ENCODE measurements at places on chromosomes 1 and 21.

DNA sequence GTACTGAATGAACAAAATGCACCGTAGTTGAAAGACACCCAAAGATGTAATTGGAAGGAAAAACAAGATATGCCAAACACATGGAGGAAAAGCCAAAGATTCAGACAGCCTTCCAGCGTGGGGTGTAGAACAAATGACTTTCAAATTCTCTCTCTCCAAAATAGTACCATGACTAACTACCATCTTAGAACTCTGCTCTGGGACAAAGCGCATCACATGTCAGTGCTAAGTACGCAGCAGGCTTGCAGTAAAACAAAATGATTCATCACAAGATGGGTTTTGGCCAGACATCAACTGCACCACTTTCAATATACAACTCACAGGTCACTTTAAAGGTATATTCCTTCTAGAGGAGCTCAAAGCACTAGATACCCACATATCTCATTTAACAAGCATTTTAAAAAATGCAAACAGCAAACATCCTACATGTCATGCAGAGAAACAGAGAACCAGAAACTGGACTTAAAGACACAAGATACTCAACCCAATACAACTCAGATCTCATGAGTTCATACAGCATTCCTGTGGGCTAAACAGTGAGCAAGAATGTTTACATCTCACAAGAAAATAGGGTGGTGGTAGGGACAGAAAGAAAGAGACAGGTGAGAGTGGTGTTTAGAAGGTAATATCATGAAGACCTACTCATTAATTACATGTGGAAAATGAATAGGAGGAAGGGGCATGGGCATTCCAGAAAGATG lies 75.7 kb downstream of the BCAR3 start:
- no peak for DNase-seq

DNA sequence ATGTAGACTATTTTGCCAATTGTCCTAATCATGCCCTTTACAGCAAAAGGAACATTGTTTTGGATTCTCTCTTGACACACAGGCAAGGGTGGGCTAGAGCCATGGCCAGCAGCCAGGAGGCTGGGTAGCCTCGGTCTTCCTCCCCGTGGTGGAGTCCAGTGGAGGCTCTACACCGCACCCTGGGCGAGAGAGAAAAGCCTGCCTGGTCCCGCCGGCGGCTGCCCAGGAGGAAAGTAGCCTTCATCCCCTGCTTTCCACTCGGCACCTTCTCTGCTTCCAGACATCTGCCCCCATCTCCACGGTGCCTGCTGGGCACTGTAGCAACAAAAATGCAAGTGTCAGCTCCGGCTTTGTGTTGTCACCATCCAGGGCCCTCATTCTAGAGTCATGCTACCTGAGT lies 21.6 kb downstream of the PROK1 start:
- DNase-seq = no peak

DNA sequence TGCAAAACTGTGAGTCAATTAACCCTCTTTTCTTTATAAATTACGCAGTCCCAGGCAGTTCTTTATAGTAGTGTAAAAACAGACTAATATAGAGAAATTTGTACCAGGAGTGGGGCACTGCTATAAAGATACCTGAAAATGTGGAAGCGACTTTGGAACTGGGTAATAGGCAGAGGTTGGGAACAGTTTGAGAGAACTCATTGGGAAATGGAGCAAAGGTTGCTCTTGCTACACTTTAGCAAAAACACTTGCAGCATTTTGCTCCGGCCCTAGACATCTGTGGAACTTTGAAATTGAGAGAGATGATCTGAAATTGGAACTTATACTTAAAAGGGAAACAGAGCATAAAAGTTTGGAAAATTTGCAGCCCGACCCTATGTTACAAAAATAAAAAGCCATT lies 810.9 kb downstream of the LTN1 start:
- DNase-seq = no peak

GRCh38 chr1:3834701-3835100 lies 22.3 kb downstream of the CEP104 start:
- no peak for DNase-seq

DNA sequence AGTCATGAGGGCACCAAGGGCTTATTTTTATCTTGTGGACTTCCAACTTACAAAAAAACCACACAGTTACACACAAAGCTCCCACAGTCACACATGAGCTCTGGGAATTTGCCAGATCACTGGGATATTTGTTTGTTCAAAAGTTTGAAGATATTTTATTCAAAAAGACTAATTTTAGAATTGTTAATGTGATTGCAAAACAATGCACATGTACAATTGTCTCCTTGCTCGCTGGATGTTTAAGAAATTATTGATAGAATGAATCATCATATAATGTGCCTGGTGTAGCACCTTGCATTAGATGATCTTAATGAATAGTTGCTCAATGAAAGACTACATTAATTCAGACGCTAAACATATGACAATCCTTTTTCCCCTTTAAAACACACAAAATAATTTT lies 570.3 kb downstream of the LMO4 start:
- no peak for DNase-seq

GRCh38 chr21:36205962-36206361 lies 49.3 kb downstream of the DOP1B start:
- no peak for DNase-seq

GRCh38 chr1:93969887-93970286 lies 60.7 kb upstream of the GCLM start:
- DNase-seq = no peak

DNA sequence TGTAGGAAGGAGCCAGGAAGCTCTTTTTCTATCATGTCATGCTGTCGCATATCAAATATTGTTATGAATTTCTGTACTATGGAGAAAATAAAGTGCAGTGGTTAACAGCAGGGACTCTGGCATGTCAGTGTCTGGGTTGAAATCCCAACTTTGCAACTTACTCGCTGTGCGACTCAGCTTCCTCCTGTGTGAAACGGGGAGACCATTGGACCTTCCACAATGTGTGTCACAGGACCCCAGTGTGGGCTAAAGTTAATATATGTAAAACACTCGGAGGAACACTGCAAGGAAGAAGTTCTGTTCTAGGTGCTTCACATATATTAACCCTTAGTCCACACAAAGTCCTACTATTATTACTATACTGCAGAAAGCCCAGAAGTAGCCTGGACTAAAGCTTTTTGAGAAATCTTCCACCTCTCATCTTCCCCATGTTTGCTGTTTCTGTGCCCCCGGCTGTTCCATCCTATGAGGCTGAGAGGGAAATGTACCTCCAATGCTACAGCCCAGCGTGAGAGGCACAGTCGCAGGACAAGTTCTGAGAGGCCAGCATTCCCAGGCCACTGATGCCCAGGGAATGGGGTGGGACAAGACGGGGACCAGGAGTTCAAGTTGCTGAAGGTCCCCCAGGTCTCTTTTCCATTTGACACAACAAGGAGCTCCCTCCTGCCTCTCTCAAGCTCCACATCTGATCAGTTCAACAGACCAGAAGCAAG lies 1.9 kb downstream of the CHIT1 start:
- DNase-seq = no peak

DNA sequence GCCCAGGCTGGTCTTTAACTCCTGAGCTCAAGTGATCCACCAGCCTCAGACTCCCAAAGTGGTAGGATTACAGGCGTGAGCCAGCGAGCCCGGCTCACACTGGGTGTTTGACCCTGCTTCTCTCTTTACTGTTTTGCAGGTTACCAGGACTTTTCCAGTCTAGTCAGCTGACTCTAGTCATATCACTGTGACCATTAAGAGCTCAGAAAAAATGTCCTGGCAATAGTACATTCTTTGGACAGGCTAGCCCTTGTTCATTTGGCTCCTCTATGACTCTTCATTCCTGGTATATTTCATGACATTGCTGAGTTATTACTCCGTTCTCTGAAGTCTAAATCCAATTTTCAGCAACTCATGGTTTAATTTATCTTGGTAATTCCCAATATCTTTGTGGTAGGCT lies 8.0 kb upstream of the CA6 start:
- no peak for DNase-seq

- no peak for DNase-seq
Observed at GRCh38 chr1:64041371-64042131, 161.9 kb upstream of the UBE2U start.

DNA sequence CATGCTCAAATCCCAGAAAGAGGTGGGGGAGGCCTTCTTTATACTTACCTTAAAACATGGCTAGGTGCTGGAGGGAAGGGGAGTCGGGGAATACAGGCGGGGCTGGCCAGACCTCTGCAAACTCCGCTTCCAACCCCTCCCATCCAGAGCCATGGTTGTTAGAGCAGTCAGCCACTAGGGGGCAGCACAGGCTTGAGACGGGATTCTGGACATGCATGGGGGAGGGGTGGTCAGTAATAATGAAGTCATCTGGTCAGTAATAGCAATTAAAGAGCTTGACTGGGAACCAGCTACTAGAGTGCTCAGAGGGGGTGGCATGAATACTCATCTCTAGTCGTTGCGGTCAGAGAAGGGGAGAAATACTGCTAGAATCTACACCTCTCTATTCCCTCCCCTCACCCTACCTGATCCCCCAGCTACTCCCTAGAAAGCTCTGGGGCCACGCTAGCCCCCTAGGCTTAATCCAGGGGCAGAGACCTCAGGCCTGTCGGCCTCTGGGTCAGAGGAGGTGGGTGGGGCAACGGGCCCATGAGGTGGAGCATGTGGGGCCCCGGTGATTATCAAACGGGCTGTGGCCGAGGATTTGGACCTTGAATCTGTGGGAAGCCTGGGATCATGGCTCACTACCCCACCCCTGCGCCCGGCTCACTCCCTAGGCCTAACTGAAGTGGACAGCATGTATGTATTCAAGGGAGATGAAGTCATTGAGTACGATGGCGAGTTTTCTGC lies 2.9 kb downstream of the CASQ1 start:
- DNase-seq = peak; percentile 73

- no peak for DNase-seq
Observed at GRCh38 chr21:39047046-39047445, 136.2 kb downstream of the PSMG1 start.

- DNase-seq = peak; percentile 64
Observed at GRCh38 chr1:10693497-10694273, 102.8 kb downstream of the CASZ1 start.

DNA sequence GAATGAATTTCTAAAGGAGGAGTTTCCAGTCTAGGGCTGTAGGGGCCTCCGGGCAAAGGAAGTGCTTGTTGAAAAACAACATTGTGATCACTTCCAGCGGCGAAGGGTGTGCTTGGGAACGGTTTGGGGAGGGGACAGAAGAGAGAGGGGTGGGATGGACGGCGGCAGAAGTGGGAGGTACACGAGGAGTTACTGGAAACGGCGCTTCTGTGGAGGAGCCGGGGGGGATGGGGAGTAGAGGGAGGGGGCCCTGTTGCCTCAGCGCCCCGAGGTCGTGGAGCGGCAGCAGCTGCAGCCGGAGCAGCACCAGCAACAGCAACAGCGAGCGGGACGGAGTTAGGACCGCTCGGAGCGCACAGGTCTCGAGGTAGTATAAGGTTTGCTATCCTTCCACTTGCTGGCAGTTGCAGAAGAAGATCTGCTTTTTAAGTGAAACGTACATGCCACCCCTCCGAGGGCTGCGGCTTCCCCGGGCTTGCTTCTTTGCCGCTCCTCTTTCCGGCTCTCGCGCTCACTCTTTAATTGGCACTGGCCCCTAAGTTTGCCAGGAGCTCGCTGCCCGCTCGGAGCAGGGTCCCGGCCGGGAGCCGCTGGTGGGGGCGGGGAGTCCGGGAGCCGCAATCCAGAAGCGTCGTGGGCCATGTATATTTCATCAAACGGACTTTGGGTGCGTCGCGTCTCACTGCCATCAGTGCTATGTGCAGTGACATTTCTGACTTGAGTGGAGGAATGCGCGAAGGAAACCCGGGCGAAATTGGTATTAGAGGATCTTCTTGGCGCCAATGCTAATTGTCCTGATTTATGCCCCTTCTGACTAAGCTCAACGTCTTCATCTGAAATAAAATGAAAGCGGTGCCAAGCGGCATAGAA lies 771 bp upstream of the NTNG1 start:
- DNase-seq = peak; percentile 17

GRCh38 chr1:185645162-185645640 lies 89.0 kb upstream of the HMCN1 start:
- no peak for DNase-seq

GRCh38 chr1:168243636-168244212 lies 17.9 kb downstream of the SFT2D2 start:
- no peak for DNase-seq

DNA sequence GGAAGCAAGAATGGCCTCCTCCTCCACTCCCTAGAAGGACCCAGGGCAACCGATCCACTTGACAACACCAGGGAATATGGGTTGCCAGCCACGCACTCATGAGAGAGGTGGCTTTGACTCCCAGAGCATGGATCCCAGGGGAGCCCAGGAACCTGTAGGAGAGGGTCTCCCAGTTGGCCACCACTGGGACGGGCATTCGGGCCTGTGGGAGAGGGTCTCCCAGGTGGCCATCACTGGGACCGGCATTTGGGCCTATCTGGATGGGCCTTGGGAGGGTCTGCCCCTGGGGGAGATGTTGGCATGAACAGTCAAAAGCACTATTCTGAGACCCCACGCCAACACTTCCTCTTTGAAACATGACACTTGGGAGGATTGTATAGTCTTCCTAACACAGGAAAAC lies 565 bp downstream of the TFF1 start:
- no peak for DNase-seq

DNA sequence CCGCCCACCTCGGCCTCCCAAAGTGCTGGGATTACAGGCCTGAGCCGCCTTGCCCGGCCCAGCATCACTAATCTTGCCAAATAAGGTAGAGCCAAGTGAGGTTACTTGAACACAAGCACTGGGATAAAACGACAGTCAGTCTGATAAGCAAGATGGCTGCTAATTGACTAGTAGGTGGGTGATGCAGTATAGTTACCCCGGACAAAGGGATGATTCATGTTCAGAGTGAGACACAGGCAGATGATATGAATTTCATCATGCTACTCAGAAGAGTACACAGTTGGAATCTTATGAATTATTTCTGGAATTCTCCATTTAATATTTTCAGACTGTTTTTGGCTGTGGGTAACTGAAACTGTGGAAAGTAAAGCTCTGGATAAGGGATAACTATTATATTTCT lies 178.4 kb downstream of the USP25 start:
- no peak for DNase-seq

DNA sequence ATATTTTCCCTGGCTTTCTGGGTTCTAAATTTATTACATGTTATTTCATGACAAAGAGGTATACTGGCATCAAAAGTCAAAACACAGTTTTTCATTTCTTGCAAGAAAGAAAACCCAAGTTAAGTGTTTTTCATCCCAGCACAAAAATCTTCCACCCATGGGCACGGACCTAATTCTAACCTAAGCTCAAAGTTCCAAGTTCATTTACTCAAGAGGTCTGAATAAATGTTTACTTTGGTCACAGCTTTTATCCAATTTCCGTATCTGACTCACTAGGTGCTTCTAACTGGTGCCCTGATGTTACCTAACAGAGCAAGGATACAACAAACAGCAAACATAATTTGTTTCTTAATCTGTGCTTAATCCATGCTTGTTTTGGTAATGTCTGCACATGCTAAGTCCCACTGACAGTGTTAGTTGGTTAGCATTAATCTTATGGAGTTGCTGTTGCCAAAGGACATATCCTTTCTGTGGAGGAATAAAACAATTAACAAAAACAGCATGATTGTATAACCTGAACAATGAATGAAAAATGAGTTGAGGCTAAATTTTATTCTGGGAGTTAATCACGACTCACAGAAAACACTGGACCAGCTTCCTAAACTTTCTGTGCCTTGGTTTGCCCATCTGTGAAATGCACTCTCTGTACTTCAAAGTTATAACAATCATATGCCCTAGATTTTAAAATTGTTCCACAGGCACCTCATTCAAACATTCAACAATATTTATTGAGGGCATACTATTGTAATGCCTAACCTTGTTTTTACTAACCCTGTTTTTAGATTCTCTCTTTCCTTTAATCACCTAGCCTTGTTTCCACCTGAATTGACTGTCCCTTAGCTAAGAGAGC lies 4.2 kb upstream of the CHD1L start:
- no peak for DNase-seq

- DNase-seq = no peak
Observed at GRCh38 chr1:76615253-76616035, 251.8 kb upstream of the ST6GALNAC5 start.
